NCI-H2081 (cell line): ENCODE measurements at places on chromosomes 2 and 18.

DNA sequence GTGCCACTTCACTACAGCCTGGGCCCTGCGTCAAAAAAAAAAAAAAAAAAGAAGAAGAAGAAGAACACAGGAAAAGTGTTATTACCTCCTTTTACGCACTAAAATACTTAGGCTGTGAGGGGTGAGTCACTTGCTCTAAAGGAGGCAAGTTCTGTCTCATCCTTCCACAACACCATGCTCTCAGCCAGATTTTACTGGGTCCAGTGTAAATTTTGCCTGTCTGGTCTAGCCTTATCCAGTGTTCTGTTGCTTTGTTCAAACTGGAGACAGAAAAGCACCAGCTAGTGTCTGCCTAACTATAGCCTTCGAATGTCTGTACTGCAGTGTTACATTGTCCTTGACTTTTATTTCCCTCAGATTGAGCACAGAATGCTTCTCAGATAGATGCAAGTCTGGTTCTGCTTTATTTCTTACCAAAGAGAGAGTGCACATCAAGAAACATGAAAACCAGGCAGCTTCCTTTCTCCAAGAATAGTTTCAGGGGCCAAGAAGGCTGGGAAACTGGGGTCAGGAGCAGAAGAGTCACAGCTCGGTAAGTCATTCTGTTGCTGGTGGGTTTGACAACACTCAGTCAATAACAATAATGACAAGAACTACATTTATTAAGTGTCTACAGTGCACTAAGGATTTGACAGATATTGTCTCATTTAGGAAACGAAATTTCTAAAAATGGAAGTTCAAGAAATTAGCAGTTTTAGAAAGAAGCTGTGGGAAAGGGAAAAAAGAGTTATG lies 3.1 kb upstream of the MSGN1 start:
- no peak for DNase-seq

GRCh38 chr2:238425505-238425978 lies 1.2 kb upstream of the ASB1 start:
- no peak for DNase-seq

- DNase-seq: no peak
Measured at GRCh38 chr2:184187421-184187971, 410.8 kb upstream of the ZNF804A start.

DNA sequence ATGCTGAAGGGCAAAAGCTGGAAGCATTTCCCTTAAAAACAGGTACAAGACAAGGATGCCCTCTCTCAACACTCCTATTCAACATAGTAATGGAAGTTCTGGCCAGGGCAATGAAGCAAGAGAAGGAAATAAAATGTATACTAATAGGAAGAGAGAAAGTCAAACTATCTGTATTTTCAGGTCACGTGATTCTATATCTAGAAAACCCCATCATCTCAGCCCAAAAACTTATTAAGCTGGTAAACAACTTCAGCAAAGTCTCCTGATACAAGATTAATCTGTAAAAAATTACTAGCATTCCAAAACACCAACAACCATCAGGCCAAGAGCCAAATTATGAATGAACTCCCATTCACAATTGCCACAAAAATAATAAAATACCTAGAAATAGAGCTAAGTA lies 213.2 kb upstream of the CNTNAP5 start:
- DNase-seq: no peak

DNA sequence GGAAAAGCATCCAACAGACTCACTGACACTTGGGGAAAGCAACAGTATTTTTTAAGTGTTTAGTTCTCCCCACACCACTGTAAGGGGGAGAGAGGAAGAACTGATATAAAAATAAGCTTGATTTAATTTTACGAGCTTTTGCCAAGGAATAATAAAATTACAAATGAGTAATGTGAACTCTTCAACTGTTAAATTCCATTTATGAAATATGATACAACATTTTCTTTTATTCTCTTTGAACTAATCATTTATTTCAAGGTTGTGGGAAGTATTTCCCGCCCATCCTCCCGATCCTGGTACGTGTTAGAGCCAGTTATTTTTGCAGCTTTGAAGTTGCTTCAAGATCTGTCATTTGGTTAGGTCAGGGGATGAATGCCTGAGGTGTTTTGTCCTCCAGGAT lies 35.2 kb downstream of the WDPCP start:
- no peak for DNase-seq

DNA sequence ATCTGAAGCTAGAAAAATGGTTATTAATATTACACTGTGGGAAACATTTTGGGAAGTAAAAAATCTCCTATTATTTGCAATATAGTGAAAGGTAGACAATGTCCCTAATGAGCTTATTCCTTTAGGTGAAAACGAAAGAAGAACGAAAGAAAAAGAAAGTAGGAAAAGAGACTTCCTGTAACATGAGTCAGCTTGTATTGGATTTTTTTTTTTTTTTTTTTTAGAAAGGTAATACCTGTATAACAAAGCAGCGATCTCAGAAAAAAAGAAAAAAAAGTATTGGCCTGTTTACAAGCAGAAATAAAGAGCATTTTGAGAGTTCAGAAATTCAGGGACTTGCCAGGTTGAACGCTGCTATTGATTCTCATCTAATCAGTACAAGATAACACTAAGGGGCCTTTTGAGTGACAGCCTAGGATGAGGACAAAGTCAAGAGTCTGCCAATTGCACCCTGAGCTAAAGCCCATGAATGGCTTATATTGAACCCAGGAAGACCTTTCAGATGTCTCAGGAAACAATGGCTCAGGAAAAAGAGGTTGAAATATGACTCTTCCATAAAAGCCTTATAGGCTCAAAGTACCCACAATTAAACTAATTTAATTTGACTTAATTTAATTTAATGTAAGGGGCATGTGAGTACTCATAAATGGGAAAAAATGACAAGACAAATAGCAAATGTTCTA lies 615.6 kb upstream of the CDH2 start:
- DNase-seq: no peak

GRCh38 chr2:75558136-75558535 lies 2.6 kb downstream of the EVA1A start:
- DNase-seq: no peak

GRCh38 chr2:15677141-15677843 lies 85.6 kb downstream of the DDX1 start:
- no peak for DNase-seq

DNA sequence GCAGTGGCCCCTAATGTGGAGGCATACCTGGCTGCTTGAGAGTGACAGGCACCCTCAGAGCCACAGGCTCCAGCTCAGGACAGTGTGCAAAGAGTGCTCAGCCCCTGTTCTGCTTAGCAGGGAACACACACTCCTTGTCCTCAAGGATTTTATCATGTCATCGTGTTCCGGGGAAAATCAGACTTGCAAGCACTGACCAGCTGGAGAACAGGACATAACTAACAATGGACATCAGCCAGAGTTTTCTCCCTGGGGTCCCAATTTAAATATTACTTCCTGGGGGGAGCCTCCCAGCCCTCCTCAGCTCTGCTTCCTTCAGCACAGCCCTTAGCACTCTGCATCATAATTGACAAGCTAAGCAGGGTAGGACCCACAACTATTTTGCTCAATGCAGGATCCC lies 175.4 kb upstream of the ACAA2 start:
- DNase-seq: no peak

DNA sequence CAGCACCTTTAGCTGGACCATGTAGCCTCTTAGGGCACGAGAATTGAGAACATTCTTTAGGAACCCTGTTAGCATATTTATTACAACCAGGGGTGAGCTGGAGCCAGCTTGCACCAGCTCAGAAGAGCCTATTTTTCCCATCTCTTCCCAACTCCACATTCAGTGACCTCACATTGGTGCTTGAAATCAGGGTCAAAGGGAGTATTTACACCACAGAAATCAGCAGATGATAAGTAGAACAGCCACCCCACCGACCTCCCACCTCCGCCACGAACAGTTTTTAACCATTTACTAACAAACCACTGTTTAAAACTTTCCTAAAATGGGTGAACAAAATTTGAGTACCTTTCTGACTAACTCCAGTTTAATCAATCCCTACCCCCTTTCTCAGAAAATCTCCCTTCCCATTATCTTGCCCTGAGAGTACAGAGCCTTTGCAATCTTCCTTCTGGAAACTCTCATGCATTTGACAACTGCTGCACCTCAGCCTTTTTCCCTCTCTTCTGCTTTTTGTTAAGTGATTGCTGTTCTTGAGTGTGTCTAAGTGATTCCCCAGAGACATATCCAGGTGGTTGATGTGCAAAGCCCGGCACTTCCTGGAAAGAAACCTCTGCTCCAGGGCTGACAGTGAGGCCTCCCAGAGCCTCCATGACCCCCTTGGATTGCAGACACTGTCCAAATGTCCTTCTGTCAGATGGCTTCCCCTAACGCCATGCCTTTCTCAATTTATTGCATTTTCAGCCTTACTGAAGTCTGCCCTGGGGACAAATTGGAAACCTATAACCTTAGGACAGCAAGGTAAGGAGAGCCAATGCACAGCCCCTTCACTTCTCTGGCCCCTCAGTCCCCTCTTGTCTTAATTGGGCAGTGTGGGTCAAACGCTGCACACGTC lies 389.5 kb upstream of the TNP1 start:
- no peak for DNase-seq

DNA sequence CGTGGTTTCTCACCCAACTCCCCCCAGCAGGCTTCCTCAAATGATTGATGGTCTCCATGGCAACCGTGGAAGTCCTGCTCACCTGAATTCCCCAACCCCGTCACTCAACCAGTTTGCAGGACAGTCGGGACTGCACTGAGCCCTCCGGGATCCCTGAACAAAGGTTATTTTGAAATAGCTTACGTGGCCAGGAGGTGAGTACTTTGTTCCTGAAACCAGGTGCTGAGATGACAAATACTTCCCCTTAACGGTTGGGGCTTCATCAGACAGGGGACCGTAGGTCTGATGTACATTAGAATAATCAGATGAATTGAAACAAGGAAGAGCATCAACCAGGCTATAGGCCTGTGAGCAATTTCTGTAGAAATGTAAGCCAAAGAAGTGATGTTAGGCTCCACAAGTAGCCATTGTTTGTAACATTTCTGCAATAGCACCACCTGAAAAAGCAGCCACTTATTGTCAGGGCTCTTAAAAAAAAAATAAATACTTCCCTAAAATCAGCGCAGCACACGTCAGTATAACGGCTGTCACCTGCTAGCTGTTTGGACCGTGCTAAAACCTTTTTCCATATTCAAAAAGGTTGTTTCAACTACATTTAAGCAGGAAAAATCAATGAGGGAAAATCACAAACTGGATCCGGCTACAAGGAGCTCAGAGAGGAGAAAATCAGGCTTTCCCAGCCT lies 206.4 kb upstream of the ID2 start:
- DNase-seq: no peak

GRCh38 chr2:100113990-100114433 lies 28.4 kb downstream of the AFF3 start:
- no peak for DNase-seq

DNA sequence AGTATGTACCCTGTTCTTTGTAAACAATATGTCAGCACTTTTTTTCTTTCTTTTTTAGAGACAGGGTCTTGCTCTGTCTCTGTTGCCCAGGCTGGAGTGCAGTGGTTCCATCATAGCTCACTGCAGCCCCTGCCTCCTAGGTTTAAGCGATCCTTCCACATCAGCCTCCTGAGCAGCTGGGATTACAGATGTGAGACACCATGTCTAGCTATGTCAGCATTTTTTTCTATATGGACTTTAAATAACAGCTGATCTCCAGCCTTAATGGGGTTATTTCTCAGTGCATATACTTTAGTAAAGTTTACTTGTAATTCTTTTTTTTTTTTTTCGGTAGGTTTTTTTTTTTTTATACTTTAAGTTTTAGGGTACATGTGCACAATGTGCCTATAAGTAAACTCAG lies 26.6 kb downstream of the ABCG5 start:
- DNase-seq: no peak

DNA sequence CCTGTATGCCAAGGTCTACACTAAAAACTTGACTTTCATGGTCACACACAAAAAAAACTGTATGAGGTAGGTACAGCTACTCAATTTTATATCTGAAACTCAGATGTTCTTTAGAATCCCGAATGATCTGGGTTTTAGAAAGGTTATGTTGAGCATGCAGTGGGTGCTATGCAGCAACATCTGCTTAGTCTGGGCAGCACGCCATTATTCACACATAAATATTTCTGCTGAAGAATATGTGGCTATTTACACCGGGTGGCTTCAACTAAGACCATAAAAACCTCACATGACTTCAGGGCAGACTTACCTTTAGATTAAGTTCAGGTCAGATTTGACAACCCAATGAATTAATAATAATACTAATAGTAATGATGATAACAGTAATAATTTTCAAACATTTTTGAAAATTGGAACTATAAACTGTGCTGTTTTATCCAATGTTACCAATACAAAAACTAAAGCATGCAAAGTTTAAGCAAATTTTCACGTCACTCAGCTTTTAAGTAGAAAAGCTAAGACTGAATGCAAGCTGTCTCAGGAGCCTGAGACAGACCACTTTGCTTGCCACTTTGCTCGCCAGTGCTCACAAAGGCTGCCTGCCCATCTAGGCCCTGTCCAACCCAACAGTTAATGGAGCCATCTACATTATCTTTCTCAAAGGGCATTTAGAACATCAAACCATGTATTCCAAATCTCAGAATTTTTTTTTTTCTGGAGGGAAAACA lies 292.0 kb downstream of the CNTNAP5 start:
- DNase-seq: peak; percentile 0

DNA sequence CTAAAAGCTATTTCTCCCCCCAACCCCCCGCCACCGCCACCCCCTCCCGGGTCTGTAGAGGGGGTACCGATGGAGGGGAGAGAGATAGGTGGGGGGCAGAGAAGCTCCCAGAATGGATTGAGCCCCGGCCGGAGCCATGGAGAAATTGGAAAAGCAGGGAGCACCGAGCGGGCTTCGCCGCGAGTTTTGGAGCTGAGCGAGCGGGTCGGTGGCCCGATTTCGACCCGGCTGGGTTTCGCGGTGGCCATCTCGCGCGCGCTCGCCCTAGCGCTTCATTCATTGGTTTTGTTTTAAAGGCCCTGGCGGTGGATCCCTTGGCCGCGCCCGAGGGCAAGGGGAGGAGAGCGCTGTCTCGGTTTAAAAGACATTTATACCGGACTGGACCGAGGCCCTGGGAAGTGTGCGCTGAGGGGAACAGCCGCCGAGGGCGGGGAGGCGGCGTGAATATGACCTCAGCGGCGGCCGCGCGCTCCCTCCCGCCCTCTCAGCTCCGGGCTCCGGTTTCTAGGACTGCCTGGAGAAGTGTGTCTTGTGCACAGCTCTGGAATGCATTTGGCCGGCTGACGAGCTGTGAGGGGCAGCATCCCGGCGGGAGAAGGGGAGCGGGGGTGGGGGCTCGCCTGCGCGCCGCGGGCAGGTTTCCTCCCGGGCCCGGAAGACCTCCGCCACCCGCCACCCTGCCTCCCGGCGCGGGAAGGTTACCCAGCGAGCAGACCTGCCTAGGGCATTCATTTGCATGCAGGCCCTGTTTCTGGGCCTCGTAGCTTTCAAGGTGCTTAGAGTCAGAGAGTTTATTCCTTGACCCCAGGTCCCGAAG lies 1.7 kb upstream of the SMAD7 start:
- DNase-seq: peak; percentile 64
